ENCODE measurements at places on chromosomes 7 and 10.
A peak's percentile ranks its signal among the peaks of the same experiment; 100 is the strongest.

DNA sequence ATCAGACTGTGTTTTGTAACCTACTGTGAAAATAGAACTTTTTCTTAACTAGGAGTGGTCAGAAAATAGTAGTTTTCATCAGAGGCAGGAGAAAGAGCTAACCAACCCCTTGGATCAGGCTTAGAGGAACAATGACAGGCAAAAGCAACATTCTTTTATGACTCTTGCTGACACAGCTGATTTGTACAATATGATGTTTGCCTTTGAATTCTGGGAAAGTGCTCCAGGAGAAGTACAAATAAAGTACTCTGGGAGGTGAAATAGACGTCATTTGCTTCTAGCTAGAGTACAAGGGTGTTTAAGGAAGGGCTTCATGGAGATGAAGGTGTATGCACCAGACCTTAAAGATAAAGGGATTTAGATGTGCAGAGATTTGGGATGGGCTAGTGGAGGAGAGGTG is 75.1 kb upstream of the KIAA1217 start:
- DNase-seq, result no peak

- no peak for DNase-seq
These were observed 7.0 kb downstream of the XRCC2 start for GRCh38 chr7:152668975-152669374.

DNA sequence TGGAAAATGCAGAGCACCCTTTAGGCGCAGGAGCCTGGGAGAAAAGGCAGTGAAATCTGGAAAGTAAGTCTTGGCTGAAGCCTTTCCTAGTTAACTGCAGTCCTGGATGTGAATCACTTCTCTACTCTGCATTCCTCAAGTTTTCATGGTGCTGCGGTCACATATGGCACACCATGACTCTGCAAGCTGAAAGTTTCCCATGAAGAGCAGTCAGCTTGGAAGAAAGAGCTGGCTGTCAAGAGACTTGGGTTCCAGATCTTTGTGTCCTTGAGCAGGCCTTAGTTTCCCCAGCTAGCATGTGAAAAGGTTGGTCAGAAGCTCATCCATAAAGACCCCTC is 548.3 kb downstream of the SORCS3 start:
- DNase-seq, result no peak

- no peak for DNase-seq
These were observed 752 bp downstream of the LRMDA start for GRCh38 chr10:75432176-75432575.

DNA sequence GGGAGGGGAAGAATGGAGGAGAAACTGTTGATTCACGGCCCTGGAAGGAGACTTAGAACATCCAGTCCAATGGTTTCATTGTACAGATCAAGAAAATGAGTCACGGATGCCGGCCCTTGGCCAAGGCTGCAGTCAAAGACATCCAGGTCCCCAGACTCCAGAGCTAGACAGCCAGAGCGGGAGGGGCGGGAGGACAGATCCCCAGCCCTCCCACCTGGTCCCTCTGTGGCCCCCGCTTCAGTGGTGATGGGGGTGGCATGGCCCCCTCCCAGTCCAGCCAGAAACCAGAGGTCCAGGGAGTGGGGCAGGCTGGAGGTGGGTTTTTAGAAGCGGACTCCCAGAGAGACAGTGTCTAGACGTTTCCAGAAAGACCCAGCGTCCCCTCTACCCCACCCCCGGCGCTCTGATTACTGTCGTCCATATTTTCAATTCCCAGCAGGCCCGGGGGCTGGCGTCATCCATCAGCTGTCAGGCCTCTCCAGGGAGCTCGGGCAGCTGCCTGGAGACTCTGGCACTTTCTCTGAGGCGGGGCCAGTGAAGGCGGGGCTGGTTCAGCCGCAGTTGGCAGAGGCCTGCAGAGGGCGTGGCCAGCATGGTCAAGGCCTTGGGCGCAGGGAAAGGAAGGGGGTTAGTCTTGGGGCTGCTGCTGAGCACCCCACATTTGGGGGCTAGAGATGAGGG is 8.0 kb upstream of the HSPB1 start:
- DNase-seq, result no peak

GRCh38 chr10:51311228-51311627 is 236.9 kb downstream of the PRKG1 start:
- no peak for DNase-seq

DNA sequence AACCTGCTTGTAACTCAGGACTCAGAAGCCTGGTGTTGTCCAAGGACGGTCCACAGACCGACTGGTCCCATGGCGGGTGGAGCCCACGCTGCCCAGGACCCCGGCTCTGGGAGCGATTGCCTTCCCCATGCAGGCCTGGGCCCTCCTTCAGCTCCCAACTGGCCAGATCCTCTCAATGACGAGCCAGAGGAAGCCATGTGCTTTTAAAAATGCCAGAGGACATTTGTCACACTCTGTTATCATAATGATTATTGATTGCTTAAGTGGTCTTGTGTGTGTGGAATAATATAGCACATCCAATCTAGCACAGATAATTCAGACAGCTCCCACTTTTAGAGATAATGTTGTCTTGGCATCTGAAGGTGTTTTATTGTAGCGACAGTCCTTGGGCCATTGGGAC is 22.6 kb upstream of the OGDHL start:
- DNase-seq, result no peak

DNA sequence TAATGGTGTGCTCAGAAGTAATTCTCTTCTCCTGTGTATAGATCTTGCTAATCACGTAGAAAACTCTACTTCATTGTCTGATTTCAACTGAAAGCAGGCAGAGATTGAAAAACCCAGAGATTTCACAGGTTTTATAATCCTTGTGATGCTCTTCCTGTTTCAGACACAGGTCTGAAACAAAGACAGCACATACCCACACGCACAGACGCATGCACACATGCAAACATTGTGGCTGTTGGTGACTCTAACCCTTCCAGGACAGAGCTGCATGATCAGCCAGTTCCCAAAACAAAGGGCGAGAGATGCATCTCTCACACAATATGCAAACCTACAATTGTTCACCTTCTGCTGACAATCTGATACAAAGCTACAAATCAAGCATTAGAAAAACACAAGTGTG is 11.1 kb upstream of the TFEC start:
- DNase-seq, result no peak

GRCh38 chr10:104057717-104058116 is 28.0 kb downstream of the COL17A1 start:
- no peak for DNase-seq

DNA sequence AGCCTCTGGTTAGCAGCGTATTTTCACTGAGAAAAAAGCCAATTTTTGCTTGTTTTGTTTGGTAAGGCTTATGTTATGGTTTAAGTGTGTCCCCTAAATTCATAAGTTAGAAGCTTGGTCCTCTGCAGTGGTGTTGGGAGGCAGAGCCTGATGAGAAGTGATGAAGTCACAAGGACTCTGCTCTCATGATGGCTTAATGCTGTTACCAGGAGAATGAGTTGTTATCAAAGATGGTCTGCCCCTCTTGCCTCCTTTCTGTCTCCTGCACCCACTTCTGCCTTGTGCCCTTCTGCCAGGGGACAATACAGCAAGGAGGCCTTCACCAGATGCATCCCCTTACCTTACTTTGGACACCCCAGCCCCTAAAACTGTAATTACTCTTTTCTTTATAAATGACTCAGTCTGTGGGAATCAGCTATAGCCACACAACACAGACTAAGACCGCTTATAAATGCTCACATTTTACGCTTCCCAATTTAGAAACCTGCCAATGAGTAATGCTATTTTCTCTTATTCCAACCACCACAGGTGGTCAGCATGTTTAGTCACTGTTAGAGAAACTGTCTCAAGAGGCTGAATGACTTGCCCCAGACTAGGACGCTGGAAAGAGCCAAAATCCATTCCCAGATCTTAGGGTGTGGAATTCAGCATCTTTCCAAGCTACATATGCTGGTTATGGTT is 6.1 kb upstream of the PKD1L1 start:
- no peak for DNase-seq

DNA sequence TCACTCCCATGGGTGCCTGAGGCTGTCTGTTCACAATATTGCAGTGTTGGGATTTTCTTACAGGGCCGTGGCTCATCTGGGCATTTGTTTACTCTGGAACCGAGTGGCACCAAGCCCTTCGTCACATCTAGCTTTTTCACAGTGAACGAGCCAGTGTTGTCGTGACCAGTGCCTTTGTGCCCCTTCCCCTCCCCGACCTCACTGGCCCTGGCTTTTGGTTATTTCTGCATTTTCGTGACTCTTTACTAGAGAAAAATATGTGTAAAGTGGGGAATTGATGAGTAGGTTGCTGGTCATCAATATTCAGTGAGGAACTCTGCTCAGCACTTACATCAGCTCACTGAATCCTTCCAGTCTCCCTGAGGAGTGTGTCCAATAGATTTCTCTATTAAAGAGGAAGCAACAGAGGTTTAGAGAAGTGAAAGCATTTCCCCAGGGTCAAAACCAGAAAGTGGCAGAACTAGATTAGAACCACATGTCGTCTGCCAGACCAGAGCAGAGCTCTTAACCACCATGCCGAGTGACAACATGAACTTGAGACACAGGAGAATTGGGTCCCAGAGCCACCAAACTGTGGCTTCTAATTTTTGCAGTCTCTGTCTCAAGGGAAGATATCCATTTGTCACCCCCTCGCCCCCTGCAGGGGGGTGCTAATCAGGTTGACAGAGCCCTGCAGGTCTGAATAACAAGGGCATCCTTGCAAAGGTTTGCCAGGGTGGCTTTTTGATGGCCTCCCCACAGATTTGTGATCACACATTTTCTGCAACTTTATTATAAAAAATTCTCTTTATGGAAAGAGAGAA is 125.3 kb downstream of the CHN2 start:
- DNase-seq, result peak; percentile 11

DNA sequence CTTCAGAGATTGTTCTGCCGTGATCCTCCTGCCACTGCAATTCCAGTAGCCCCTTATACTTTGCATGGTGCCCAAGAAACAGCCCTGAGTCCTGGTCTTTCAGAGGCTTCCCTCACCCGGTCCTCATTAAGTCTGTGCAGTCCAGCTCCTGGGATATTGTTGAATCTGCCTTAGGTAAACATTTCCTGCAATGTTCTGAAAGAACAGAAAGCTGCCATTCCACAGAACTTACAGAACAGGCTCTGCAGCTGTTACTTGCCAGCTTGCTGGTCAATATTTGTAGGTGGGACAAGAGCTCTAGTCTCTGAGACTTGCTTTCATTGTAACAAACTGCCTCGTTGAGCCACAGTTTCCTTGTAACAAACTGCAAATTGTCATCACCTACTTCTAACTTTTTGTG is 115.0 kb upstream of the KIF5B start:
- DNase-seq, result no peak

DNA sequence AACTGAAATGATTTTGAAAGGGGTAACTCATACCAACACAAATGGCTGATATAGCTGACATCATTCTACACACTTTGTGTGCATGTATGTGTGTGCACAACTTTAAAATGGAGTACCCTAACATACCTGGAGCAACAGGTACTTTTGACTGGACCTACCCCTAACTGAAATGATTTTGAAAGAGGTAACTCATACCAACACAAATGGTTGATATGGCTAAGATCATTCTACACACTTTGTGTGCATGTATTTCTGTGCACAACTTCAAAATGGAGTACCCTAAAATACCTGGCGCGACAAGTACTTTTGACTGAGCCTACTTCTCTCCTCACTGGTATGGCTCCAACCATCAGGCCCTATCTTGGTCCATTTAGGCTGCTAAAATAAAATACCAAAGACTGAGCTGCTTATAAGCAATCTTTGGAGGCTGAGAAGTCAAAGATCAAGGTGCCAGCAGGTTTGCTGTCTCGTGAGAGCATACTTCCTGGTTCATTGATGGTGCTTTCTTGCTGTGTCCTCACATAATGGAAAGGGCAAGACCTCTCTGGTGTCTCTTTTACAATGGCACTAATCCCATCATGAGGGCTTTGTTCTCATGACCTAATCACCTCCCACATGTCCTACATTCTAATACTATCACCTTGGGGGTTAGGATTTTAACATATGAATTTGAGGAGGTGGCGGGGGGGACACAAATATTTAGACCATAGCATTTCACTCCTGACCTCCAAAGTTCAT is 173.3 kb downstream of the CFTR start:
- DNase-seq, result no peak
